H1 (cell line): ENCODE measurements at places on chromosomes 13 and 19. TPM values are rescaled to one million over a fixed set of nuclear protein-coding genes. Genes with fewer than 3 reads are reported as not detected.

RDH13 gene
- polyA plus RNA-seq = 15.9 and 20.5 TPM in 2 replicates

ZNF66 gene
- polyA plus RNA-seq = 11.4 and 13.3 TPM in 2 replicates

F10 gene
- 3.5 and 4.2 TPM in 2 replicates for polyA plus RNA-seq

VMAC gene
- 2.2 and 3.9 TPM in 2 replicates for polyA plus RNA-seq

GRIN2D gene
- polyA plus RNA-seq = 2.2 and 4.9 TPM in 2 replicates

ZNF528 gene
- 4.0 and 4.2 TPM in 2 replicates for polyA plus RNA-seq

ANKRD24 gene
- 7.6 and 15.1 TPM in 2 replicates for polyA plus RNA-seq

KBTBD6 gene
- 4.5 and 5.4 TPM in 2 replicates for polyA plus RNA-seq

RDH8 gene
- 0.38 and 0.58 TPM in 2 replicates for polyA plus RNA-seq

PTH2 gene
- polyA plus RNA-seq = 0.50 TPM in 1 of 2 replicates, not detected in the other

CYP4F8 gene
- not detected in 2 replicates for polyA plus RNA-seq

ABHD17A gene
- 87.4 and 98.0 TPM in 2 replicates for polyA plus RNA-seq

DNA sequence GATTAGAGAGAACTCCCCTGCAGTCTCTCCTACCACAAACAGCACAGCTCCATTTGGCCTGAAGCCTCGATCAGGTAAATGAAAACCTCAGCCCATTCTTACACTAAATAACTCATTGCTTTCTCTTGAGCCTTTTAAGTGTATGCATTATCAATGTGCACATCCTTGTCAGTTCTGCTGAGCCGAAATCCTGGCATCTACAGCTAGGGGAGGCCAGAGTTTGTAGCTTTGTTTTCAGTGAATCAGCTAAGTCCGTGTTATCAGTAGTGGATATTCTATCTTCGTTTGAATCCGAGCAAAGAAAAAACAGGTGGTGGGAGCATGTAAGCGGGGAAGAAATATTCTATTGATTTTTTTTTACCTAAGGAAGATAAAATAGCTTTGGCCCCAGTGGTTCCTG lies 84.4 kb downstream of the ESD start:
- DNase-seq = no peak

DNA sequence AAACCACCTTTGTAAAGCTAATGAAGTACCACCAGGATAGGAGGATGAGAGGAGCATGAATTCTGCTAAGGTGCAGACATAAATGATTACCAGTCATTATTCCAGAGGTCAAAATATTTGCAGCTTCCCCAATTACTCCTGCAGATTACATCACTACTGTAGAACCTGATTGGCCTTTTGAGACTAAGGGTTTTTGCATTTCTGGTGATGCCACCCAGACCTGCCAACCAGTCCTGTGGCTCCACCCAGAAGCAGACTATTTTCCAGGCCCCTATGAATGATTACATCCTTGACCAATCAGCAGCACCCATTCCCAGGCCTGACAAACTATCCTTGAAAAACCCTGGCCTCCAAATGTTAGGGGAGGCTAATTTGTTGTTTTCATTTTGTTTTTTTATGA lies 11.2 kb upstream of the KCNC3 start:
- DNase-seq = no peak

- DNase-seq = no peak
Measured at GRCh38 chr13:70527599-70527998, 419.3 kb upstream of the KLHL1 start.

DNA sequence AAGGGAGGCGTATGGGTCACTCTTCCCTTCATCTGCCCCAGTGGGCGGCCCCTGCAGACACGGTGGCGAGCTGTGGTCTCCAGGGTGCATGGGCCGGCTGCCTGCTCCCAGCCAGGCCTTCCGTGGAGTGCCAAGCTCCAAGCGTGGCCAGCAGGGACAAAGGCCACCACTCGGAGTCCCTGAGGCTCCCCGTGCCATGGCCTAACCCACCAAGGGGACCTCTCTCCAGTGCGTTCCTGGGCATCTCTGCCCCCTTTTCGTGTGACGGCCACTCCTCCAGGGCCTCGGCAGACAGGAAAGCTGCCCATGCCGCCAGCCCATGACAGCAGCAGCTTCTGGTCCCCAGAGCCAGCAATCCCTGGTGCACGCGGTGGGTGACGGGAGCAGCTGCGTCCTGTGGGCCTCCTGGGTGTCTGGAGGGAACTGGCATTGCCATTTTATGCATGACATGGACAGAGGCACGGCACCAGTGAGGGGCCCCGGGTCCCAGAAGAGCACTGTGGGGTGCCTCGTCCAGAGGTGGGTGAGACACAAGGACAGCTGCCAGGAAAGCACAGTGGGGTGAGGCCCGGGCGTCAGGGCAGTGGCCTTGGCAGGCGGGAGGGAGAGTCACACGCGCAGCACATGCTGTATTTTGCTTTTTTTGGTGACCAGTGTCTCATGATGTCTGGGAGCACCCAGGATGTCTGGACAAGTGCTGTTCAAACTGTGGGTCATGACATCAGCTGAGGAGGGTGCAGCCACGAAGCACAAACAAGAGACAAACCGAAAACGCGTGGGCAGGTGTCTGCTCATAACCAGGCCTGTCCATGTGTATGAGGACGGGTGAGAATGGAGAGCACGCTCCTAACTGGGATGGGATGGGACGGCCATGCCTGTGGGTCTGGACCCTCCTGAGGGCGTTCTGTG lies 32.3 kb downstream of the CEBPG start:
- no peak for DNase-seq

GRCh38 chr19:18176367-18177310 lies 3.0 kb downstream of the IFI30 start:
- DNase-seq = no peak

GRCh38 chr19:48967346-48968178 lies 2.5 kb downstream of the FTL start:
- DNase-seq = no peak

GRCh38 chr13:51065372-51066090 lies 45.5 kb downstream of the C13orf42 start:
- no peak for DNase-seq

GRCh38 chr13:100825557-100825956 lies 151.0 kb upstream of the TMTC4 start:
- no peak for DNase-seq

DNA sequence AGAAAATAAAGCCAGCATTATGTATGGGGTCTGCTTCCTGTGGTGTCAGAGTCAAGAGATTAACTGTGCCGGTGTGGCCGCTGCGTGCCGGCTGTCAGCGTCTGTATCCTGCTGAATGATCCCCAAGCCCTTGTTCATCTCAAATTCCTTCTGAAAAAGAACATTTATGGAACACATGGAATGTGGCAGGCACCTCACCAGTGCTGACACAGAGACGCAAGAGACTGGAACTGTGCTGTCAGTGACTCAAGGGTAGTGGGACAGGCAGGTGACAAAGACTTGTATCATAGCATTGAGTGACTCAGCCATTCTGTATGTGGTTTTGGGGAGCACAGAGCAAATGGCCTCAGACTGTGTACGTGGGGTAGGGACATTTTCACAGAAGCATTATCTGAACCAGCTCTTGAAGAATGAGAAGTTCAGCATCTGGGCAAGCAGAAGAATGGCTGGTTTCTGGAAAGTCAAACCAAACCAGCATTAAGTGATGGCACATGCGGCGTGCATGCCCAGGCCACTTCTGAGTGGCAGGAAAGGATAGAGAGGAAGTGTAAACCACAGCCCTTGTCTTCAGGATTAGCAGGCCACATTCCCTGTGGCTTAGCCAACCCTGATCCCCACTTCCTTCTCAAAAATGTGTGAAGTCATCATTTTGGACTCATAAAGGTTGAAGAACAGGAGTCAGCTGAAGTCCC lies 54.0 kb upstream of the IRS2 start:
- no peak for DNase-seq

GRCh38 chr19:46994141-46994686 lies 25.4 kb upstream of the NPAS1 start:
- DNase-seq = no peak

DNA sequence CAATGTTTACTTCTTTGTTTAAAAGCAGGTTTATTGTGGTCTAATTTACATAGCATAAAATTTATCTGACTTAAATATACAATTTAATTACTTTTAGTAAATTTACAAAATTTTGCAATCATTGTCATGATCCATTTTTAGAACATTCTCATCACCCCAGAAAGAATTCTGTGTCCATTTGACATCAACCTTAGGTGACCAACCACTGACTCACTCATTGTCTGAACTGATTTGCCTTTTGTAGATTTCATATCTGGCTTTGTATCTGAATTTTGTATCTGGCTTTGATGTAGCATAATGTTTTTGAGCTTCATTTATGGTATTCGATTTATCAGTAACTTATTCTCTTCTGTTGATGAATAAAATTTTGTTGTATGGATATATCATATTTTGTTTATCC lies 40.4 kb downstream of the EDNRB start:
- DNase-seq = no peak

- DNase-seq = no peak
Measured at GRCh38 chr19:54010474-54010873, 19.0 kb downstream of the CACNG6 start.

DNA sequence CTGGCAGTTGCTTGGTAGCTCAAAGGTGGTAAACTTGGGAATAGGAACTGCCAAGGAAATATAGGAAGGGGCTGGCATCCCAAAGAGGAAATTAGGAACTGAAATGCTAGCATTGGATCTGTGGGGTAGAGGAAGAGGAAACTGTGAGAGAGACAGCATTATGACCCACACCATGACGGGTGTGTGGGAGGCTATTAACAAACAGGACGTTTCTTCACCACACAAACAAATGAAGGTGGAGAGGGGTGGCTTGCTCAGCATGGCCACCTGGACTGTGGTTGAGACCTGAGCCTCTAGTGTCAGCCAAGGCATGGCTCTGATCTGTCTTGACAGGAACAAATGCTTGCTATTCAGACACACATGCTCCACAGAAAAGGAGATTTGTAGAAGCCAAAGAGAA lies 178.2 kb downstream of the B3GLCT start:
- no peak for DNase-seq

DNA sequence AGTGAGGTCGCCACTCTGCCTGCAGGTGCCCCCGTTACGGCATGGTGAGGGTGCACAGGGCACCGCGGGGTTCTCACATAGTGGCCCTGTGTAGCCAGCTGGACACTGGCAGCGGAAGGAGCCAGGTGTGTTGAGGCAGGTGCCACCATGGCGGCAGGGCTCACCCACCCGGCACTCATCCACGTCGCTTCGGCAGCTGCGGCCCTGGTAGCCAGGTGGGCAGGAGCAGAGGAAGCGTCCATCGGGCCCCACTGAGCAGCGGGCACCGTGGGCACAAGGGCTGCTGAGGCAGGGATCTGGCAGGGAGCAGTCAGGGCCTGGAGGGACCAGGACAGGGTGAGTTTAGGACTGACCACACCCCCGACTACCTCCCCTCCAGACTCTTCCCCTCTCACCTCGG lies 8.8 kb downstream of the NOTCH3 start:
- DNase-seq = no peak

GRCh38 chr19:35260694-35261304 lies 8.0 kb upstream of the USF2 start:
- DNase-seq = no peak

DNA sequence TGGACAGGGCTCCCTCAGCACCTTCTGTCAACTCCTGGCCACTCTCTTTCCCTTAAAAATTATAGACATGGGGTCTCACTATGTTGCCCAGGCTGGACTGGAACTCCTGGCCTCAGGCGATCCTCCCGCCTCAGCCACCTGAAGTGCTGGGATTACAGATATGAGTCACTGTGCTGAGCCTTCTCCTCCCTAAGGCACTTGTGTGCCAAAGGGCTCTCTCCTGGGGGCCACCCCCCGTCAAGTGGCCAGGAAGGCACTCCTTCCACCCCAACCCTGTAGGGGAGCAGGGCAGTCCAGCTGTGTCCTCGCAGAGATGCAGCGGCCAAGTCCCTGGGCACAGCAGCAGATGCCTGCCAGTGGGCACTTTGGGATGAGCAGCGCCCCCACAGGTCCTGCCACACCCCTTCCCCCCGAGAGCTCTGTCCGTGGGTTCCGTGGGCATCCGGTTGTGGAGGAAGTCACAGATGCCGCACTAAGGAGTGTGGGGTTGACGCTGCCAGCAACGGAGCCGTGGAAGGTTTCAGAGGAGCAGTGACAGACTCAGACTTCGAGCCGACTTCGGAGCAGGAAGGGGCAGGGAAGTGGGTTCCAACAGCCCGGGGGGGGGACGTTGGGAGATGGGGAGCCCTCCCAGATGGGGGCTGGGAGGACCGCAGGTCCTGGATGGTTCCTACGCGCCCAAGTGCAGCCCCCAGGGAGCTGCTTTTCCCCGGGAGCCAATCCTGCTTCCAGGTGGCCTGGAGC lies 3.3 kb upstream of the UQCR11 start:
- no peak for DNase-seq

- no peak for DNase-seq
Measured at GRCh38 chr13:20017365-20017711, 58.8 kb downstream of the ZMYM2 start.

GRCh38 chr13:44052780-44053184 lies 173.1 kb downstream of the LACC1 start:
- DNase-seq = peak; percentile 49
